ENCODE measurements at places on chromosomes 5 and 9. TPM values are rescaled to one million over a fixed set of nuclear protein-coding genes. Genes with fewer than 3 reads are reported as not detected.
A peak's percentile ranks its signal among the peaks of the same experiment; 100 is the strongest.

GRCh38 chr9:137639303-137640051, 20.7 kb downstream of the EHMT1 start:
- H3K27ac ChIP-seq: no peak overlapping the region
- DNase-seq: no peak
- H3K36me3 ChIP-seq: peaks cover 7% of the 10 kb centered on the region

GRCh38 chr5:143119291-143119769, 284.2 kb downstream of the NR3C1 start:
- DNase-seq: no peak
- no peaks in the 10 kb centered on the region for H3K27me3 ChIP-seq
- no peak overlapping the region for H3K4me3 ChIP-seq
- no peaks in the 10 kb centered on the region for H3K4me1 ChIP-seq
- H3K27ac ChIP-seq: no peak overlapping the region
- no peaks in the 10 kb centered on the region for H3K36me3 ChIP-seq

- H3K27ac ChIP-seq: no peak overlapping the region
- no peaks in the 10 kb centered on the region for H3K36me3 ChIP-seq
- H3K27me3 ChIP-seq: no peaks in the 10 kb centered on the region
- no peaks in the 10 kb centered on the region for H3K4me1 ChIP-seq
- H3K4me3 ChIP-seq: no peak overlapping the region
Measured at GRCh38 chr9:133874659-133875058, 117.5 kb downstream of the VAV2 start.

DNA sequence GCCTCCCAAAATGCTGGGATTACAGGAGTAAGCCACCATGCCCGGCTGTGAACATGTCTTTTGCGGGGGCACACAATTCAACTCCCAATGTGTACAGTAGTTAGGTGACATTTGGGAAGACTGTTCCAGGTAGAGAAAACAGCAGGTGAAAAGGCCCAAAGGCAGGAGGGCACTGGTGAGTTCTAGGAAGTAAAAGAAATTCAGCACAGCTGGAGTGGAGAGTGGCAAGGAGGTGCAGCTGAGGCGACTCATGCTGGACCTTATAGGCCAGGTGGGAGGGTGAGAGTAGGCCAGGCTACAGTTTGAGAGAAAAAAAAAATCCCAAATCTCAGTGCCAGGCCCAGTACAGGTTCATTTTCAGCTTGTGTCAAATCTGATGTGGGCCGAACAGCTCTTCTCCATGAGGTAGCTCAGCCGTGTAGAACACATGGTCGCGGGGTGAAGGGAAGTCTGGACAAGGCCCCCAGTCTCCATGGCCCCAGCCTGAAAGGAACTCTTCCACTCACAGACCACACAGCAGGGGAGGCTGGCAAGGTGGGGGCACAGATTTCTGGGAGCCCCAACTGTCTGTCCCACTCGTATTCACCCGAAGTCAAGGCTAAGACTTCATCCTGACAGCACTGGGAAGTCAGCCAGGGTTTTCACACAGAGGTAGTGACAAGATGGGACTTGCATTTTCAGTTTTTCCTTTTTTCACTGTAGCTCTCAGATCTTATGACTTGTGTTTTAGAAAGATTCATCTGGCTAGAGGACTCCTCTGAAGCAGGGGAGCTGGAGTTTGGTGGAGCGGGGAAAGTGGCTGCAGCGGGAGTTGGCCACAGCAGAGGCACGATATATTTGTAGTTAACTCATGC, 4.5 kb upstream of the HNRNPAB start:
- H3K27ac ChIP-seq: no peak overlapping the region
- DNase-seq: no peak

GRCh38 chr9:126443144-126443543, 116.5 kb downstream of the MVB12B start:
- DNase-seq: no peak
- no peaks in the 10 kb centered on the region for H3K36me3 ChIP-seq
- H3K27me3 ChIP-seq: no peaks in the 10 kb centered on the region
- no peaks in the 10 kb centered on the region for H3K4me1 ChIP-seq
- H3K27ac ChIP-seq: no peak overlapping the region

- H3K27me3 ChIP-seq: no peaks in the 10 kb centered on the region
- no peaks in the 10 kb centered on the region for H3K36me3 ChIP-seq
- no peak overlapping the region for H3K27ac ChIP-seq
- DNase-seq: no peak
- no peaks in the 10 kb centered on the region for H3K4me1 ChIP-seq
Measured at GRCh38 chr5:22431406-22431805, 421.7 kb downstream of the CDH12 start.

The PCDHGA1 gene
- 1.4 TPM for total RNA-seq

- no peak overlapping the region for H3K4me3 ChIP-seq
- no peaks in the 10 kb centered on the region for H3K27me3 ChIP-seq
- no peaks in the 10 kb centered on the region for H3K4me1 ChIP-seq
Measured at GRCh38 chr5:74174366-74174765, 466.2 kb downstream of the ENC1 start.

- H3K27ac ChIP-seq: no peak overlapping the region
- no peak overlapping the region for H3K4me3 ChIP-seq
- H3K27me3 ChIP-seq: no peaks in the 10 kb centered on the region
- H3K36me3 ChIP-seq: no peaks in the 10 kb centered on the region
- DNase-seq: no peak
Measured at GRCh38 chr5:83034528-83035207, 42.5 kb downstream of the TMEM167A start.

DNA sequence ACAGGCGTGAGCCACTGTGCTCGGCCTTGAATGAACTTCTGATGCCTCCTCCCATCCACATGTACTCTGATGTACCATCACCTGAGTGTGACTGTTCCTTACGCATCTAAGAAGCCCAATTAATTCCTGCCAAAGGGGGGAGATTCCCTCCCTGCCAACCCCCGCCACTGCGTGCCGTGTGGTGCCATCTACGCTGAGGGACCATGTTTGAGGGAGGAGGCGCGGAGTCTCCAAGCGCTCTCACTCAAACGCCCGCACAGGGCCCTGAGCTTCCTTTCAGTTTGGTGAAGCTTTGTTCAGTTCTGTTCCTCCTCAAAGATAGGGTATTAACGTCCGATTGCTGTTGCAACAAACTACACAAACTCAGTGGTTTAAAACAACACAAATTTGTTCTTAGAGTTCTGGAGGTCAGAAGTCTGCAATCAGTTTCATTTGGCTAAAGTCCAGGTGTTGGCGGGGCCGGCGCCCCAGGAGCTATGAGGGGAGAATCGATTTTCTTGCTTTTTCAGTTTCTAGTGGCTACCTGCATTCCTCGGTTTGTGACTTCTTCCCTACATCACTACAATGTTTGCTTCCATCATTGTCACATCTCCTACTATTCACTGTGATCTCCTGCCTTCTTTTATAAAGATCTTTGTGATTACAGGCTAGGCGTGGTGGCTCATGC, 13.9 kb upstream of the PRXL2C start:
- H3K4me3 ChIP-seq: no peak overlapping the region
- no peaks in the 10 kb centered on the region for H3K36me3 ChIP-seq
- DNase-seq: no peak
- no peak overlapping the region for H3K27ac ChIP-seq
- H3K27me3 ChIP-seq: no peaks in the 10 kb centered on the region
- H3K4me1 ChIP-seq: no peaks in the 10 kb centered on the region

DNA sequence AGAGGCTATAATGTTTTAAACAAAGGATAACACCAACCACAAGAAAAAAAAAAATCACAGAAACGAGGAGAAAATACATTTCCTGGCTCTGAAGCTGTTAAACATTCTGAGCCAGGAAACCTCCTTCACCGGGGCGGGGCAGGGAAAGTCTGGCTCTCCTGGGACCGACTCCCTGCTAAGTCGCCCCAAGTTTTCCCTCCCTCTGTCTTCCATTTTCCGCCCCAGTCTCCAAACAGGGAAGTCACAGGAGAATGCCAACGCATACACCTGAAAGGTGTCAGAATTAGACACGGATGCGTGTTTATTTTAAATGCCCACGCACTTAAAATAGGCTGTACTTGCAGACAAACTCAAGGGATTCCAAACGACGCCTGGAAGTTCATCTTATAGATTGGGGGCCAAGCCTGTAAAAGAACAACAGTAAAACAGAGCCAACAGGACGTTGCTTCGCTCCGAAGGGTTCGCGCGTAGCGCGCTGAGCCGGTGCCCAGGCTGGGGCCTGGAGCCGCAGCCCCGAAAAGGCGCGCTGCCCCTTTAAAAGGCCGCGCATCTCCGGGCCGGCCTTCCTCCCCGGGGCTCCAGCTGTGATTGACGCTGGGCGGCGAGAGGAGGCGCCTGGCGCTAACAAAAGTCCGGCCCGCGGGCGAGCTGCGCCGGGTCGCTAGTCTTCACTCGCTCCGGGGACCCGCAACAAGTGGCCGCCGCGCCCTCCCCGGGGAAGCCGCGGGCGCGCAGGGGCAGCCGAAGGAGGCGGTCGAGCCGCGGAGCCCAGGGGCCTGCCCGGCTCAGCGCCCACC, at the start of gene FBXL7:
FBXL7 (plus strand) TSS at position 653 of the 797 bp plus-strand sequence.
- peak within 1 kb of the TSS; percentile 87 for H3K27ac ChIP-seq
- DNase-seq: peak; percentile 78
- H3K4me3 ChIP-seq: peak within 1 kb of the TSS; percentile 84
- H3K4me1 ChIP-seq: no peaks in the 10 kb centered on the region
- no peaks in the 10 kb centered on the region for H3K36me3 ChIP-seq
- no peaks in the 10 kb centered on the region for H3K27me3 ChIP-seq
